H4 (cell line): ENCODE measurements at places on chromosomes 3 and 15. TPM values are rescaled to one million over a fixed set of nuclear protein-coding genes. Genes with fewer than 3 reads are reported as not detected.

Gene C3orf80
- 0.15 TPM in 1 of 2 replicates, not detected in the other for total RNA-seq

Gene FSIP1
- total RNA-seq: 1.0 and 1.3 TPM in 2 replicates

Gene CACNA1D
- 1.3 and 1.4 TPM in 2 replicates for total RNA-seq

Gene UBAP1L
- 0.06 TPM in 1 of 2 replicates, not detected in the other for total RNA-seq

GRCh38 chr15:90300988-90301706 lies 35.7 kb downstream of the NGRN start:
- peak; percentile 62 for DNase-seq

DNA sequence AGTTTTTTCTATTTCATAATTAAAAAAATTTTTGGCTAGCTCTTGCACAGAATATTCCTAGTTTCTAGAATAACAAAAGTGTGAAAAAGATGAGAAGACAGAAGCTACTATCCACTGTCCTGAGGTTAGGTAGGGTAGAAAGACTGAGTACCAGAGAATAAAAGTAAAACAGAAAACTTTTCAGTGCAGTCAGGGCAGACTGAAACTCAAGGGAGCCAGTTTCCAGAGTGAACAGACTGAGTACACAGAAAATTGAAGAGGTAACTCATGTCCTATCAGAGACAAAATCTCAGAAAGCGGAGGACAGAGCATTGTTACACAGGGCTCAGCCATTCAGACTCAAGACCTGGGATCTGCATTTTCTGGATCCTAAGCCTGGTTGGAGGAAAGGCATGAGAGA lies 8.8 kb upstream of the FBXO40 start:
- DNase-seq: no peak

- no peak for DNase-seq
Measured at GRCh38 chr3:32568953-32569352, 1.7 kb downstream of the DYNC1LI1 start.

GRCh38 chr3:12141350-12141749 lies 17.4 kb downstream of the TIMP4 start:
- DNase-seq: no peak

DNA sequence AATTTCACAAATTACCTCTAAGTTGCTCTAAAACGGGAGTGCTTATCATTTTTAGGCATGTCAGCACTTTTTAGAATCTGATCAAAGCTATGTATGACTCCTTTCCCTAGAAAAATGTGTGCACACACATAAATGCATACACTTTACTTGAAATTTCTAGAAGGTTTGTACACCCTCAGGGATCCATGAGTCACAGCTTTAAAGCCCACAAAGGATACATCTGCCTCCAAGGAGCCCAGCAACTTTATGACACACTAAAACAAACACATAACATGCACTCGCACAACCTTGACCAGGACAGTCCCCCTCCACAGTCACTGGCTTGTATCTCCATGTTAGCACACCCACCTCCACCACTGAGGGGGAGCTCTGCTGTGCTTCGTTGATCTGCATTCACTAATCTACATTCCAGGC lies 722.0 kb upstream of the CFAP20DC start:
- DNase-seq: peak; percentile 30

DNA sequence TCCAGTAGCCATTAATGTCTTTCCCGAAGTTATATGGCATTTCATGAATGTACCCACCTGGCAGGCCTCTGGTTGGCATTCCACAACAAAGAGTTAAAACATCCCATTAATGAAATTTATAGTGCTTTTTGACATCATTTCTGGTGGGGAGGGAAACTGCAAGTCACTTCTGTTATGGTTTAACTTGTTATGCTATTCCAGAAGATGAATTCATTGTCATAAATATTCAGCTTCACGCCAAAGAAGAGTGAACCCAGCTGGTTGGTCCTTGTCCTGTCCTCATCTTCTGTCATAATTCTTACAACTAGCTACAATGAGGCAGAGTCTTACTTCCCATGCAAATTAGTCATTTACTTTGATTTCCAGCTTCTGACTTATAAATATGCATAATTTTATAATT lies 471.5 kb downstream of the FGF12 start:
- no peak for DNase-seq

DNA sequence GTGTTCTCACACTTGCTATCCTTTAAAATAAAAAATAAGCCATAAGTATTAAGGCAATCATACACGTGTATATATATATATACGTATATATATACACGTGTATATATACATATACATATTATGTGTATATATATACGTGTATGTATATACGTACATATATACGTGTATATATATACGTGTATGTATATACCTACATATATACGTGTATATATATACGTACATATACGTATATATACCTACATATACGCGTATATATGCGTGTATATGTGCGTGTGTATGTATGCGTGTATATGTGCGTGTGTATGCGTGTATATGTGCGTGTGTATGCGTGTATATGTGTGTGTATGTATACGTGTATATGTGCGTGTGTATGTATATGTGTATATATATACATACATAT lies 477.3 kb upstream of the ARRDC4 start:
- DNase-seq: no peak

- DNase-seq: no peak
Measured at GRCh38 chr3:57727106-57727505, 29.0 kb upstream of the SLMAP start.
